ENCODE measurements at places on chromosomes 4 and X.
A peak's percentile ranks its signal among the peaks of the same experiment; 100 is the strongest.

GRCh38 chr4:108793415-108793814 lies 30.6 kb upstream of the ETNPPL start:
- no peaks in the 10 kb centered on the region for H3K27me3 ChIP-seq
- no peaks in the 10 kb centered on the region for H3K4me1 ChIP-seq
- H3K4me3 ChIP-seq = no peak overlapping the region
- no peak for DNase-seq

DNA sequence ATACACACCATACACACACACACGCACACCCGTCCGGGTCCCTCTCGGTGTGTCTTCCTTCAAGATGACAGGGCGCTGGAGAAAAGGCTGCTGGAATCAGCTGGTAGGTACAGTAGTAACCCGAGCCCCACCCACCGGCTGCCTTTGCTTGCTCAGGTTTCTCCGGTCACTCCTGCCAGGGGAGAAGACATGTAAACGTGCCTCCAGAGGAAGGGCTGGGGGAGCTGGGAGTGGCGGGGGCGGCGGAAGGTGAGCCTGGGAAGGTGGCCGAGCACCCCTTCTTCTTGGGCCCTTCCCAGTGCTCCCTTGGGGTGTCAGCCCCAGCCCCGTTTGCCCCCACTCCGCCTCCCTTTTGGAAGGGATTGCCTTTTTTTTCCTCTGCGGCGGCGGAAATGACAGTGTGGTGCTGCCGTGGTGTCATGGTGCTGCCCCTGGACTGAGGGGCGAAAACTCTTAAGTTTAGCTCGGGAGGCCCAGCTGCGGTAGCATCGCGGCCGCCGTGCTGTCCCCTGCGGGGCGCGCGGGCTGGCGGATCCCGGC lies at the start of gene MID2:
Gene MID2, plus strand, starts transcription at position 169 of the 540 bp plus-strand sequence. CDS start 561 bp downstream, outside the sequence.
- H3K4me1 ChIP-seq = peaks cover 6% of the 10 kb centered on the region
- peak within 1 kb of the TSS; percentile 47 for H3K4me3 ChIP-seq
- H3K27me3 ChIP-seq = no peaks in the 10 kb centered on the region
- H3K27ac ChIP-seq = peak within 1 kb of the TSS; percentile 88
- DNase-seq = peak; percentile 69

- H3K4me3 ChIP-seq = no peak overlapping the region
- H3K27ac ChIP-seq = no peak overlapping the region
- H3K27me3 ChIP-seq = no peaks in the 10 kb centered on the region
- H3K4me1 ChIP-seq = no peaks in the 10 kb centered on the region
- H3K36me3 ChIP-seq = no peaks in the 10 kb centered on the region
- no peak for DNase-seq
These were observed 38.0 kb downstream of the GK2 start for GRCh38 chr4:79370026-79370425.

DNA sequence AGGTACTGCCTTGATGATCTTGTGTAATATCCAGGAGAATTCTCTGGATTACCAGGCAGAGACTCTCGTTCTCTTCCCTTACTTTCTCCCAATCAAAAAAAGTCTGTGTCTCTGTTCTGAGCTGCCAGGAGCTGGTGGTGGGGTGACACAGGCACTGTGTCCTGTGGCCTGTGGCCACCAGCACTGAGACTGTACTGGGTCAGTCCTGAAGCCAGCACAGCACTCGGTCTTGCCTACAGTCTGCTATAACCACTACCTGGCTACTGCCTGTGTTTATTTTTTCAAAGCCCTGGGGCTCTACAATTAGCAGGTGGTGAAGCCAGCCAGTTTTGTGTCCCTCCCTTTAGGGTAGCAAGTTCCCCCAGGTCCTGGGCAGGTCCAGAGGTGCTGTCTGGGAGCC lies 331.1 kb upstream of the MAGEB18 start:
- no peaks in the 10 kb centered on the region for H3K4me1 ChIP-seq
- H3K36me3 ChIP-seq = no peaks in the 10 kb centered on the region
- no peak overlapping the region for H3K4me3 ChIP-seq
- H3K27me3 ChIP-seq = no peaks in the 10 kb centered on the region

- H3K27ac ChIP-seq = no peak overlapping the region
- no peaks in the 10 kb centered on the region for H3K36me3 ChIP-seq
- no peak overlapping the region for H3K4me3 ChIP-seq
- H3K27me3 ChIP-seq = no peaks in the 10 kb centered on the region
- H3K4me1 ChIP-seq = no peaks in the 10 kb centered on the region
- no peak for DNase-seq
These were observed 48.0 kb downstream of the DHRSX start for GRCh38 chrX:2452799-2453198.

- H3K27me3 ChIP-seq = no peaks in the 10 kb centered on the region
- no peak overlapping the region for H3K4me3 ChIP-seq
- DNase-seq = no peak
- no peaks in the 10 kb centered on the region for H3K36me3 ChIP-seq
- no peaks in the 10 kb centered on the region for H3K4me1 ChIP-seq
- no peak overlapping the region for H3K27ac ChIP-seq
These were observed 106.2 kb downstream of the TMA16 start for GRCh38 chr4:163600727-163601126.

DNA sequence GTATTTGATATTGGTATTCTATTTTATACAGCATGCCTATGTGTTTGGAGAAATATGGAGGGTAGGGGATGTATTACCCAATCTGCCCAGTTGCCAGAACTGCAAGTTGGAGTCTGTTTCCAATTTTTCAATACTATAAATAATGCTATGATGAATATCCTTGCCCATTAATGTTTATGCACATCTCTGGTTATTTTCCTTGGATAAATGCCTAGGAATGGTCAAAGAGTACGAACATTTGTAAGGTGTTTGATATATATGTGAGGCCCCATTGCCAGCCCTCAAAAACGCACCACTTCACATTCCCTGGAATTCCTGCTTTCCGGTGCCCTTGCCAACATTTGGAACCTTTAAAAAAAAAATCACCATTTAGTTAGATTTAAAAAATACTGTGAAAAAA lies 34.3 kb downstream of the CLDN34 start:
- H3K27ac ChIP-seq = no peak overlapping the region
- DNase-seq = no peak
- H3K36me3 ChIP-seq = no peaks in the 10 kb centered on the region
- no peak overlapping the region for H3K4me3 ChIP-seq

- H3K4me1 ChIP-seq = no peaks in the 10 kb centered on the region
- H3K27ac ChIP-seq = no peak overlapping the region
- H3K4me3 ChIP-seq = no peak overlapping the region
- no peaks in the 10 kb centered on the region for H3K27me3 ChIP-seq
These were observed 1084.2 kb upstream of the TENM3 start for GRCh38 chr4:181158971-181159370.

DNA sequence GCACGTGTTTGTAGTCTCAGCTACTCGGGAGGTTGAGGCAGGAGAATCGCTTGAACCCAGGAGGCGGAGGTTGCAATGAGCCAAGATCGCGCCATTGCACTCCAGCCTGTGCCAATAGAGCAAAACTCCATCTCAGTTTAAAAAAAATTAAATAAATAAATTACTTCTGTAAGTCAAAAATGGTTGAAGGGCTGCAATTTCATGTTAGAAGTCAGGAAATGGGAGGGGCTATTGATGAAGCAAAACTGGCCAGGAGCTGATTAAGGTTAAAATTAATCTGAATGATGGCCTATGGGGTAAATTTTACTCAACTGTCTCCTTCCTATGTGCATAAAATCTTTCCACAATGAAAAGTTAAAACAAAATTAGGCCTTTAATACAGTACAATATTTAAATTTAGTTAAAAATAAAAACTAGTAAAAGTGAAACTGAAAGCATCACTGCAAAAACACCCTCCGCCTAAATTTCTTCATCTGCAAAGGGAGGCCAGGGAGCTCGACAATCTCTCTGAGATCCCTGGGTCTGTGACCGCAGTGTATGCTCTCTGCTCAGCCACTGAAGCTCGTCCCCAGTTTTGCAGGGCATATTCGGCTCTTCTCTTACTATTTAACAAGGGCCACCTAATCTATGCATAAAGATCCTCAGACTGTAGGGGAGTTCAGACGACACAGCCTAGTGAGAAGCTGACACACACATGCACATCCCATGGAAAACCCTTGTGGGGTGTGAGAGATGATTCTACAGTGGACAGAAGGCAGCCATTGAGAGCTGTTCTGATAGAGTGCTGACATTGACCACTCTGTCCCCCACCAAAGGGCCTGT lies 57.2 kb downstream of the IRF2 start:
- no peaks in the 10 kb centered on the region for H3K36me3 ChIP-seq
- H3K4me1 ChIP-seq = peaks cover 22% of the 10 kb centered on the region
- no peaks in the 10 kb centered on the region for H3K27me3 ChIP-seq
- H3K27ac ChIP-seq = peak overlapping the region; percentile 65
- peak overlapping the region; percentile 17 for H3K4me3 ChIP-seq

GRCh38 chr4:118680808-118681207 lies 4.4 kb upstream of the METTL14 start:
- H3K4me1 ChIP-seq = no peaks in the 10 kb centered on the region
- no peak overlapping the region for H3K4me3 ChIP-seq
- H3K27me3 ChIP-seq = no peaks in the 10 kb centered on the region
- H3K36me3 ChIP-seq = no peaks in the 10 kb centered on the region
- DNase-seq = no peak
- H3K27ac ChIP-seq = no peak overlapping the region

- H3K27me3 ChIP-seq = no peaks in the 10 kb centered on the region
- H3K4me1 ChIP-seq = no peaks in the 10 kb centered on the region
- H3K27ac ChIP-seq = no peak overlapping the region
- no peaks in the 10 kb centered on the region for H3K36me3 ChIP-seq
- no peak for DNase-seq
These were observed 302.4 kb downstream of the FAM47B start for GRCh38 chrX:35244796-35245508.

DNA sequence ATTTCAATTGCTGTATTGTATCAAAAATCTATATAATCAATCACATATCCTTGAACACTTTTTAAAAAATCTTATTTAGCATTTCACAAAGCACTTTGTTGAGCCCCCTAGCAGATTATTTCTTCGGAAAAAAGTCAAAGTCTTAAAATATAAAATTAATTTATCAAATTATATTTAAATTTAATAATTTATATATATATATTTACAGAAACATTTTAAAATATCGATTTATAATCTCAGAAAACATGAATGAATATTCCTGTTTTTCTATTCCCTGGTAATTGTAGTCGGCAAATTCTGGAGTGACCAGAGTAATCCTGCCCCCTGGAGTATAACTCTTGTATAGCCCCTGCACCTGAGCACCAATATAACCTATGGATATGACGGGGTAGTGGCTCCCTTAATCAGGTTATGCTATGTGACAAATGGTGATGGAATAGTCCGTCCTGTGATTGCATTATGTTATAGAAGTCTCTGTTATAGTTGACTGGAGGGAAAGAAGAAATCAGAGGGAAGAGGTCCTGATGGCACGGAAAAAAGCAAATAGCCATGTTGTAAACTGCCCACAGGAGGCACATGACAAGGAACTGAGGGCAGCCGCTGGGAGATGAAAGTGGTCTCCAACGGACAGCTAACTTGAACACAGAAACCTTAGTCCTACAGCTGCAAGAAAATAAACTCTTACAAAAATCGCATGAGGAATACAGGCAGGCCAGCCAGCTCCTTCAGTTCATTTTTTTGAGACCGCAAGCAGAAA lies 1092.3 kb downstream of the ARAP2 start:
- H3K27me3 ChIP-seq = no peaks in the 10 kb centered on the region
- no peaks in the 10 kb centered on the region for H3K36me3 ChIP-seq
- no peak overlapping the region for H3K27ac ChIP-seq
- no peaks in the 10 kb centered on the region for H3K4me1 ChIP-seq
- no peak for DNase-seq

GRCh38 chrX:72003811-72004750 lies 93.4 kb downstream of the NHSL2 start:
- H3K4me3 ChIP-seq = no peak overlapping the region
- H3K27me3 ChIP-seq = no peaks in the 10 kb centered on the region
- no peaks in the 10 kb centered on the region for H3K4me1 ChIP-seq

- no peaks in the 10 kb centered on the region for H3K36me3 ChIP-seq
- no peak overlapping the region for H3K4me3 ChIP-seq
- DNase-seq = peak; percentile 32
- H3K27ac ChIP-seq = no peak overlapping the region
- H3K4me1 ChIP-seq = no peaks in the 10 kb centered on the region
These were observed 25.7 kb upstream of the COX7B2 start for GRCh38 chr4:46934726-46935125.

DNA sequence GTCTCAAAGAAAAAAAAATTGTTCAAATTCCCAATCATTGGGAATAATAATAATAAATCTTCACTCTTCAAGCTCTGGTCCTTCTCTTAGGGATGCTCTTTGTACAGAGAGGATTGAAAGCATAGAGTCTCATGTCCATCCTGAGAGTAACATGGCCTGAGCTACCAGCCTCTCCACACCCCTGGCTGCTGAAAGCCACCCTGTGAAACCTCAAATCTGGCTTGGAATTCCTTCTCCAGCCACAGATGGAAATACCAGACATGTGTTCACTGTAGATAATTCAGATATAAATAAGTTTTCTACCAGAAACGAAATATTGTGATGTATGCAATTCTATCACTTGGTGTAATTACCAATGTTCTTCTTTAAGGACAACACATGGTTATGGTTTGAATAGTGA lies 140.6 kb downstream of the ARSF start:
- no peak overlapping the region for H3K27ac ChIP-seq
- no peak for DNase-seq
- H3K36me3 ChIP-seq = no peaks in the 10 kb centered on the region

DNA sequence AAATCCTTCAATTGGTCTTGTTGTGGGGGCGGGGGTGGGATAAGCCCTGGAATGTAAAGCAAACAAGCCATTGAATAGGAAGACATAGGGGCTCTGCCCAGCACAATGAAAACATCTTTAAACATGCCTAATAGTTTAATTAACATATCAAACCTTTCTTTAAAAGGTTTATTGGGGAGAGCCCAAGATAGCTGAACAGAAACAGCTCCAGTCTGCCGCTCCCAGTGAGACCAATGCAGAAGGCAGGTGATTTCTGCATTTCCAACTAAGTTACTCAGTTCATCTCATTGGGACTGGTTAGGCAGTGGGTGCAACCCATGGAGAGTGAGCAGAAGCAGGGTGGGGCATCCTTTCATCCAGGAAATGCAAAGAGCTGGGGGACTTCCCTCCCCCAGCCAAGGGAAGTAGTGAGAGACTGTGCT lies 327.2 kb upstream of the CNKSR2 start:
- no peaks in the 10 kb centered on the region for H3K36me3 ChIP-seq
- no peak for DNase-seq
- H3K27me3 ChIP-seq = no peaks in the 10 kb centered on the region
- H3K27ac ChIP-seq = no peak overlapping the region
- no peak overlapping the region for H3K4me3 ChIP-seq
- H3K4me1 ChIP-seq = no peaks in the 10 kb centered on the region

- no peaks in the 10 kb centered on the region for H3K4me1 ChIP-seq
- no peak overlapping the region for H3K4me3 ChIP-seq
- H3K27ac ChIP-seq = no peak overlapping the region
- DNase-seq = no peak
- H3K36me3 ChIP-seq = no peaks in the 10 kb centered on the region
These were observed 27.3 kb downstream of the ANXA3 start for GRCh38 chr4:78578674-78579425.

GRCh38 chr4:4492161-4492847 lies 49.5 kb downstream of the STX18 start:
- H3K4me1 ChIP-seq = no peaks in the 10 kb centered on the region
- H3K27me3 ChIP-seq = no peaks in the 10 kb centered on the region
- no peak overlapping the region for H3K27ac ChIP-seq
- no peak overlapping the region for H3K4me3 ChIP-seq
- no peak for DNase-seq

All from transverse colon (tissue), 4 donors.